ENCODE measurements at places on chromosomes 12 and 14.

GRCh38 chr12:75665216-75665615 lies 153.8 kb upstream of the KRR1 start:
- DNase-seq, result no peak

DNA sequence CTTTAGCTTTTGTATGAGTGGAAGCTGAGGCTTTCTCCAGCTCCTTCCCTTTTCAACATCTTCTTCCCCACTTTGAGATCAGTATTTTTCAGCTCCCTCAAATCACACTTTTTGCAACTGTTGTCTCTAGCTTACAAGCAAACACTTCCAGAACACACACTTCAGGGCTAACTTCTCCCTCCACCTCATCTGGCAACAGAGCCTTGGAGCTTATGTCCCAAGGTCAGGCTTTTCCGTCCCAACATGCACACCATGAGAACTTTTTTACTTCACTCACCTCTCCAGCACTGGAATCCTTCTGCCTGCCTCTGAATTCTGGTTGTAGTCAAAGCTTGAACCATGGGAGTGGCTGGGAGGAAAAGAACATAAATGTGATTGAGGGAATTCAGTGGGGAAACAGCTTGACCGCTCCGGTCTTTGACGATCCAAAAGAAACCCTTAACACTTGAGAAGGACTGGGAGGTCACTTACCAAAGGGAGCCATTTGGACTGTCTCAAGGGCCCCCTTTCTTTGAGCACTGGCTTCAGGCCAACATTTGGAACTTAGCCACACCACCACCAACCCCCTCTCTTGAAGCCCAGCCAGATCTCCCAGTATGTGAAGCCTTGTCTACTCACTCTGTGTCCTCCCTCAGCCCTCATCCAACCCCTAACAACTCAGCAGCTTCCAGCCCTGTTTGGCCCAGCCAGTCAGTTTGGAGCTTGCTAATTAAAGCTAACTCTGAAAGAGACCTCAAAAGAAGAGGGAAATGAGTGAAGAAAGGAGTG lies 3.9 kb upstream of the BLOC1S1 start:
- DNase-seq, result no peak

GRCh38 chr12:53453953-53454640 lies 2.2 kb downstream of the PCBP2 start:
- DNase-seq, result no peak

DNA sequence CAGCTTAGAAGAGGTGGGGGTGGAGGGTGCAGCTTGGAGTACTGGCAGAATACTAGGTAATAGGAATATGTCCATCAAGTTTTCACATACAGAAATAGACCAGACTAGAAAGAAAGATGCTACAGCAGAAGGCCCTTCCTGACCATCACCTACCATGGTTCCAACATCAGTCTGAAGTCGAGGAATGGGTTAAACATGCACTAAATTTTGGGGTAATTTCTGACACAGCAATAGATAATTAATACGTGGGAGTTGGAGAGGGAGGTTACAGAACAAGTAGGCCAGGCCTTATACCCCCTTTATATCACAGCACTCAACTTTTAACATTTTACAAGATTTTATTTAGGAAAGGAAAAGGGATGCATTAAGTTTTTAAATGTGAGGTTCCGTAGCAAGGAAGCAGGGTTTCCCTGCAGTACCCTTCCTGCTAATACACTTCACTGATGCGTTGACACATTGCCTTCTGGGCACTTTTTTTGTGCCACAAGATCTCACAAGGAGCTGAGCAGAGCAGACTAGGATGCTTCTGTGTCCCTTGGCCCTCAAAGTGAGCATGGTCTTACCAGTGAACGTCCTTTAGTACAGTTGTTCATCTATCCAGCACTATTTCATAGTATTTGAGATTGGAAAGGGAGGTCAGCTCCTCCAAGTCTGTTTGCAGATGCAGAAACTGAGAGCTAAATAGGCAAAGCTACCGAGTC lies 50.8 kb downstream of the EID3 start:
- no peak for DNase-seq

GRCh38 chr12:122137229-122137628 lies 36.8 kb downstream of the IL31 start:
- no peak for DNase-seq

DNA sequence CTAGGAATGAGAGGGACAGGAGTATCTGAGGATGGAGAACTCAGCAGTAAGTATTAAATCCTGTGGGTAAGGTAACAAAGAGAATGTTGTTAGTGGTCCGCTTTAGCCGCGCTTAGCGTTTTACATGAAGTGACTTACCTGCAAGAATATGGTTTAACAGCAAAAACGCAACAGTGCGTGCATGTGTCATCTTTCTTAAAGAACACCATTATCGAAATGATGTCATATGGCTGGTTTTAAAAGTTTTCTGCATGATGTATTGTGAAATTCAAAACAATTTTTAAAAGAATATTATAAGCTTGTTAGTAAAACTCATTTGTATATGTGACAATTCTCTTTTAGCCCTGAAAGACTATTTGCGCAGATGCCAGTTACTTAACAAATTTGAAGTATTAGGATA lies 1.7 kb downstream of the LEMD3 start:
- DNase-seq, result no peak

DNA sequence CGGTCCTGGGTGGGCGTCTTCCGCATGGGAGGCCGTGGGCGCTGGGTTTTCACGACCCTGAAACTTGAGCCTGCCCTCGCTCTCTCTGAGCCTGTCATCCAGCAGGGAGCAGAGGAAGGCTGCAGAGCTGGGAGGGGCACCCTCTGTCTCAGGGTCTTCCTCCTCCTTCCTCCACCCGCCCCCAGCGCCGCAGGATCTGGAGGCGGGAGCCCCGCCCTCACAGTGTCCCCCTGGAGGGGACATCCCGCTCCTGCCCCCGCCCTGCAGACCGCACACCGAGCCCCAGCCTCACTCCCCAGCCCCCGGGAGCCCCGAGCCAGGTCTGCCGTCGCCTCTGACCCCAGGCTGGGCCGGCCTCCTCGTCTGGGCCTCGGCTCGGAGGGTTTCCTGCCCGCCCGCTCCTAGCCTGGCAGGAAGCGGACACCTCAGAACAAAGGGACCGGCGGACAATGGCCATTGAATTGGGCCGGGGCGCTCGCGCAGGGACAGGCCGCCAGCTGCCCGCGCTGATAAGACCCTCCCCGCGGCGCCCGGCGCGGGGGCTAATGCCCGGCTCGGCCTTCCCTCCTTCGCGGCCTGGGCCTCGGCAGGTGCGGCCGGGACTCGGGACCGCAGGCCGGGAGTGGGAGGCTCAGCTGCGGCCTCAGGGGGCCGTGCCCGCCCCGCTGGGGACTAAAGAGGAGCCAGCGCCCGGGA lies 15.3 kb upstream of the NUDT14 start:
- no peak for DNase-seq

- DNase-seq, result no peak
Measured at GRCh38 chr14:74963178-74963704, 7.8 kb upstream of the PGF start.

DNA sequence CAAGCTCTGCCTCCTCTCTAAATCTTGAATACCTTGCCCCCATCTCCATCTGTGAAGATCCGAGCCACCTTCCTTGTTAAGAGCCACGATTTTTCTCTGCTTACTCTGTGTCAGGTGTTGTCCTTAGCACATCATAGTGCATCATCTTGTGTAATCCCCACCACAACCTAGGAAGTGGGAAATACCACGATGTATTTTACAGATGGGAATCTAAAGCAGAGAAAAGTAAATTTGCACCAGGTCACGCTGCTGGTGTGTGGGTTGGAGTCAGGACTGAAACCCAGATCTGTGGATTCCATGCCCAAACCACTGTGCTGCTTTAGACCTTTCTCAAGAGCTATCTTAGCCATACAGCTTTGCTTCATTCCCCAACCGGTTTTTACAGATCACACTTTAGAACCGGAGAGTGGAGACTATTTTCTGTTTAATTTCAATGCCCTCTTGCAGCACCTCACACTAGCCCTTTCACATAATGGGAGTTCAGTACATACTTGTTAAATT lies 94.6 kb downstream of the PPM1A start:
- no peak for DNase-seq

GRCh38 chr14:38745861-38746260 lies 357.2 kb downstream of the SEC23A start:
- no peak for DNase-seq
